ENCODE measurements at places on chromosomes 3 and 15. TPM values are rescaled to one million over a fixed set of nuclear protein-coding genes. Genes with fewer than 3 reads are reported as not detected.
A peak's percentile ranks its signal among the peaks of the same experiment; 100 is the strongest.

MESP1 gene
- 0.13 TPM for polyA plus RNA-seq

- no peak for DNase-seq
These were observed at the start of gene CADPS for GRCh38 chr3:62874711-62875557. Gene CADPS, minus strand, starts transcription at chr3:62875416. Its CDS starts 387 bp downstream, at chr3:62875029.

- DNase-seq = peak; percentile 2
These were observed 53.7 kb upstream of the ZNF280D start for GRCh38 chr15:56786966-56787365.

- DNase-seq = no peak
These were observed 9.9 kb upstream of the BRPF1 start for GRCh38 chr3:9721700-9722060.

KIF7 gene
- 11.5 TPM for polyA plus RNA-seq

GRCh38 chr3:152857082-152857481 lies 22.2 kb downstream of the P2RY1 start:
- DNase-seq = no peak

Measured in IMR-90 (cell line).